ENCODE measurements at places on chromosomes 5 and 9. TPM values are rescaled to one million over a fixed set of nuclear protein-coding genes. Genes with fewer than 3 reads are reported as not detected.

Gene TRAF1
- 2.2 TPM for total RNA-seq

Gene OLFML2A
- 27.5 TPM for total RNA-seq

Gene ORM2
- not detected for total RNA-seq

Gene ABO
- 2.4 TPM for total RNA-seq

Gene GPR150
- not detected for total RNA-seq

Gene PHF24
- total RNA-seq: 0.19 TPM

Gene TXNDC8
- not detected for total RNA-seq

Gene FCN1
- total RNA-seq: 4.0 TPM
